ENCODE measurements at places on chromosomes 2 and 18. TPM values are rescaled to one million over a fixed set of nuclear protein-coding genes. Genes with fewer than 3 reads are reported as not detected.
A peak's percentile ranks its signal among the peaks of the same experiment; 100 is the strongest.

GRCh38 chr2:20140321-20141055 is 84.4 kb downstream of the SDC1 start:
- H3K4me1 ChIP-seq: no peaks in the 10 kb centered on the region
- H3K27ac ChIP-seq: no peak overlapping the region
- H3K27me3 ChIP-seq: no peaks in the 10 kb centered on the region

DNA sequence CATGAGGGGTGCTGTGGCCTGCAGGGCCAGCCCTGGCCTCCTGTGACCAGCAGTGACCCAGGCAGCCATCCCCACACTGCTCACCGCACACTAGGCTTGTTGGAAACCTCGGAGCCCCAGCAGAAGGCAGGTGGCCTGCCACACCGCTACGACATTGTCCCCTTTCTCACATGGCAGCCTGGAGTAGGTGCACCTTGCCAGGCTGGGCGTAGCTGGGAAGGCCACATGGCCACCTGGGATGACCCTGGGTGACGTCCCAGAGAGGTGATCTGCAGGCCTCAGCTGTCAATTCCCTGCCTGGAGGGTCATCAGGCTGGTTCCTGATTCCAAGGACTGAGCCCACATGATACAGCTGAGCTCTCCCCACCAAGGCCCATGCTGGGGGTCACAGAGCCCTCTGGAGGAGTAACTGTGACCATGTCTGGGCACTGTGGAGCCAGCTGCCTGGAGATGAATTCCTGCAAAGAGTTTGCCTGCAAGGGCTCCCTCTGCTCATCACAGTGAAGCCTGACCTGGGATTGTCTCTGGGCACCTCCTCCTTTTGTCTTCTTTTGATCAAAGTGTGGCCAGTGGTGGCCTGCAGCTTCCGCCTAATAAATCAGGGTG is 119.6 kb upstream of the OTOS start:
- H3K27ac ChIP-seq: peak overlapping the region; percentile 98
- no peaks in the 10 kb centered on the region for H3K36me3 ChIP-seq
- peak; percentile 42 for DNase-seq
- no peaks in the 10 kb centered on the region for H3K27me3 ChIP-seq
- peaks cover 21% of the 10 kb centered on the region for H3K4me1 ChIP-seq

GRCh38 chr2:16674154-16674553 is 8.5 kb upstream of the CYRIA start:
- H3K27me3 ChIP-seq: no peaks in the 10 kb centered on the region
- H3K36me3 ChIP-seq: no peaks in the 10 kb centered on the region
- no peak overlapping the region for H3K27ac ChIP-seq
- no peak overlapping the region for H3K4me3 ChIP-seq
- H3K4me1 ChIP-seq: no peaks in the 10 kb centered on the region

DNA sequence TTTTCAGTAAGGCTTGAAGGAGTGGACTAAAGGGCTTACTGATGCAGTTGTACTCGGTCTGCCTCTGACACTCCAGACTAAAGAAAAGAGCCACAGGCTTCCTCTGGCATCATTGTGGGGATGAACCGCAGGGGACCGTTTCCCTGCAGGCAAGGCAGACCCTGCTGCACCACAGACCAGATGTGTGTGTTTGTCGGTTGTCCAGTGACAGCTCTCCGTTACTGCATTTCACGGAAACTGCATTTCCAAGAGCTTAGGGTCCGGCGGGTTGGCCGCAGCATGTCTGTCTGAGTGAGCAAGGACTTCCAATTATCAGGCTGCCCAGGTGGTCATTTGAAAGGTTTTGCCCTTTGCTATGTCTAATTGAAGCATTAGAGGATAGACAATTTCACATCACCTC is 98.1 kb downstream of the FAM210A start:
- H3K36me3 ChIP-seq: no peaks in the 10 kb centered on the region
- peaks cover 9% of the 10 kb centered on the region for H3K4me1 ChIP-seq
- H3K4me3 ChIP-seq: no peak overlapping the region
- no peak for DNase-seq

- H3K27ac ChIP-seq: no peak overlapping the region
- no peaks in the 10 kb centered on the region for H3K4me1 ChIP-seq
- no peaks in the 10 kb centered on the region for H3K27me3 ChIP-seq
- no peak overlapping the region for H3K4me3 ChIP-seq
- no peak for DNase-seq
Observed at GRCh38 chr18:2797951-2798350, 48.9 kb upstream of the EMILIN2 start.

DNA sequence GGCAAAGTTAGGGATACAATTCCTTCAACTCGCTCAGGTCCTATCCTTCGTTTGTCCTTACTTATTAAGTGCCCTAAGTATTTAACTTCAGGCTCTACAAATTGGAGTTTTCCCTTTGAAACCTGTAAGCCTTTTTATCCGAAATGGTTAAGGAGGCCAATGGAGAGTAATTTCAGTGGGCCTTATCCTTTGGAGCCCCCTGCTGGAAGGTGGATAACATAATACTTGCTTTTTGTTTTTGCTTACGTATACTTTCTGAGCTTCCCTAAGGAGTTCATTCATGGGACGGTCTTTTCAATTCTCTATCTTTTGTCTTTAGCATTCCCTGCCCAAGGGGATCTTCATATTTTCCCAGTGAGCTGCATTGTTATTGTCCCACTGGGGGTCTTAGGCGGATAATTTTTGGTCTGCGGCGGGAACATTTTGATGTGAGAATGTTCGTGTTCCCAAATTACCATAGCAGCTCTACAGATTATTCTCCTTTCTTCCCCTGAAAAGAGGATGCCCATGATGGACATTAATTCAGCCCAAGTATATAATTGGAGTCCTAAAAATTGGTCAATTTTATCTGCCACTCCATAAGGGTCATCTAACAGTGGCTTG is 34.4 kb upstream of the TRAPPC8 start:
- H3K27ac ChIP-seq: no peak overlapping the region
- H3K27me3 ChIP-seq: no peaks in the 10 kb centered on the region
- no peak overlapping the region for H3K4me3 ChIP-seq
- no peaks in the 10 kb centered on the region for H3K36me3 ChIP-seq
- peak; percentile 46 for DNase-seq

- H3K4me1 ChIP-seq: no peaks in the 10 kb centered on the region
- H3K27me3 ChIP-seq: no peaks in the 10 kb centered on the region
- no peaks in the 10 kb centered on the region for H3K36me3 ChIP-seq
- H3K27ac ChIP-seq: no peak overlapping the region
- H3K4me3 ChIP-seq: no peak overlapping the region
Observed at GRCh38 chr2:140641163-140641562, 1489.7 kb downstream of the LRP1B start.

- peak overlapping the region; percentile 62 for H3K4me3 ChIP-seq
Observed at GRCh38 chr2:38960609-38961320, 71.1 kb downstream of the ARHGEF33 start.

GRCh38 chr2:231708773-231709635 is 679 bp downstream of the PTMA start:
- H3K4me3 ChIP-seq: peak overlapping the region; percentile 84
- peak overlapping the region; percentile 100 for H3K27ac ChIP-seq
- peaks cover 23% of the 10 kb centered on the region for H3K36me3 ChIP-seq
- H3K27me3 ChIP-seq: no peaks in the 10 kb centered on the region
- DNase-seq: peak; percentile 56
- H3K4me1 ChIP-seq: peaks cover 42% of the 10 kb centered on the region

GRCh38 chr18:59728816-59729215 is 31.6 kb upstream of the CCBE1 start:
- no peaks in the 10 kb centered on the region for H3K27me3 ChIP-seq
- no peak for DNase-seq
- no peaks in the 10 kb centered on the region for H3K4me1 ChIP-seq
- H3K4me3 ChIP-seq: no peak overlapping the region

- no peaks in the 10 kb centered on the region for H3K27me3 ChIP-seq
- H3K27ac ChIP-seq: no peak overlapping the region
- no peak overlapping the region for H3K4me3 ChIP-seq
- H3K36me3 ChIP-seq: no peaks in the 10 kb centered on the region
Observed at GRCh38 chr2:134301099-134301927, 47.4 kb downstream of the MGAT5 start.

GRCh38 chr2:147499785-147500184 is 345.0 kb upstream of the ACVR2A start:
- H3K4me3 ChIP-seq: no peak overlapping the region
- no peaks in the 10 kb centered on the region for H3K27me3 ChIP-seq
- H3K27ac ChIP-seq: no peak overlapping the region

DNA sequence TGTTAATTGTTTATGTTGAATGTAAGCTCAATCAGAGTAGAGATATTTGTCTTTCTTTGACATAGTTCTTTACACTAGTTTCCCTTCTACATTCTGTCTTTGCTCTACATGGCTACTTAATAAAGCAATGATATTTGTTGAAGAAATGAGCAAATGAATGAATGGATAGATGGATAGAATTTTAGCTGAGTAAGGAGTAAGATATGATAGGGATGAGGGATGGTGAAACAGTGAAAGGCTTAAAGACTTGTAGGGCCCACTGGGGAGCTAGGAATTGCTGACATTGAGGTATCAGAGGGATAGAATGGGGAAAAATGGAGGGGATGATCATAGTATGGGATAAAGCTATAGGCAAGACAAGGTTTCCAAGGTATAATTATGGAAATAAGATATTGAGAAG is 361.6 kb upstream of the SPHKAP start:
- peaks cover 18% of the 10 kb centered on the region for H3K4me1 ChIP-seq
- no peaks in the 10 kb centered on the region for H3K27me3 ChIP-seq
- no peaks in the 10 kb centered on the region for H3K36me3 ChIP-seq

- no peaks in the 10 kb centered on the region for H3K36me3 ChIP-seq
- no peak overlapping the region for H3K4me3 ChIP-seq
- no peaks in the 10 kb centered on the region for H3K27me3 ChIP-seq
- peaks cover 26% of the 10 kb centered on the region for H3K4me1 ChIP-seq
Observed at GRCh38 chr2:69566669-69567068, 76.9 kb downstream of the AAK1 start.

- H3K36me3 ChIP-seq: no peaks in the 10 kb centered on the region
- DNase-seq: peak; percentile 71
- H3K27ac ChIP-seq: peak overlapping the region; percentile 80
Observed at GRCh38 chr2:240369801-240370585, 65.5 kb upstream of the GPC1 start.

- no peaks in the 10 kb centered on the region for H3K36me3 ChIP-seq
- peak overlapping the region; percentile 56 for H3K27ac ChIP-seq
- no peaks in the 10 kb centered on the region for H3K27me3 ChIP-seq
- peak; percentile 2 for DNase-seq
Observed at GRCh38 chr2:209146682-209147320, 277.0 kb upstream of the MAP2 start.

DNA sequence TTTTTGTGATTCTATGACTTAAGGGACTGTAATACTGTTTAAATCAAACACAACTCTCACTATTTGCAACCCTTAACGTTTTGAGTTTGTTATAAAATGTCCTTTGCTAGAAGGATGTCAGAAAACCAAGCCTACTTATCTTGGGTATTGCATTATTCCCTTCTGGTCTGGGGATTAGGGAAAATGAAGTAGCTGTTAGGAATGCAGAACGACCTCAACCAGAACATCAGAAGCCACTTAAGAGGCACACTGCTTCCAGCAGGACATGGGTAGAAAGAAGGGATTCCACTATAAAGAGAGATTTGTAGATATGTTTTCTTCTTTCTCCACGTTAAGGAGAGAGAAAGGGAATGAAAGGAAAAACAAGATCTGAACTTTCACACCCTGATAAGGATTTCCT is 101.2 kb downstream of the SETBP1 start:
- no peaks in the 10 kb centered on the region for H3K27me3 ChIP-seq
- no peak for DNase-seq
- H3K27ac ChIP-seq: no peak overlapping the region
- no peaks in the 10 kb centered on the region for H3K36me3 ChIP-seq

- H3K4me1 ChIP-seq: peaks cover 6% of the 10 kb centered on the region
- no peak overlapping the region for H3K27ac ChIP-seq
- H3K27me3 ChIP-seq: no peaks in the 10 kb centered on the region
Observed at GRCh38 chr2:138536302-138536701, 34.7 kb downstream of the SPOPL start.

GRCh38 chr18:58101291-58101794 is 57.3 kb downstream of the NEDD4L start:
- H3K36me3 ChIP-seq: no peaks in the 10 kb centered on the region
- DNase-seq: no peak
- no peak overlapping the region for H3K4me3 ChIP-seq
- H3K27me3 ChIP-seq: no peaks in the 10 kb centered on the region
- no peak overlapping the region for H3K27ac ChIP-seq
- peaks cover 60% of the 10 kb centered on the region for H3K4me1 ChIP-seq

GRCh38 chr2:106156305-106157296 is 37.5 kb downstream of the UXS1 start:
- DNase-seq: no peak
- no peak overlapping the region for H3K4me3 ChIP-seq
- H3K4me1 ChIP-seq: peaks cover 6% of the 10 kb centered on the region
- H3K27ac ChIP-seq: no peak overlapping the region

- H3K27me3 ChIP-seq: no peaks in the 10 kb centered on the region
- DNase-seq: peak; percentile 69
- H3K27ac ChIP-seq: peak overlapping the region; percentile 93
- no peak overlapping the region for H3K4me3 ChIP-seq
- peaks cover 25% of the 10 kb centered on the region for H3K4me1 ChIP-seq
- no peaks in the 10 kb centered on the region for H3K36me3 ChIP-seq
Observed at GRCh38 chr2:23419171-23420090, 34.5 kb downstream of the KLHL29 start.

THSD7B gene
- 0.13 TPM for total RNA-seq

ABCG5 gene
- total RNA-seq: 0.56 TPM

HRH4 gene
- total RNA-seq: not detected

CCL20 gene
- not detected for total RNA-seq

OR6B2 gene
- not detected for total RNA-seq

TBR1 gene
- total RNA-seq: not detected

PSTPIP2 gene
- total RNA-seq: 7.3 TPM

Measured in adrenal gland (tissue), 19 donors.